ENCODE measurements at places on chromosomes 5 and 9. TPM values are rescaled to one million over a fixed set of nuclear protein-coding genes. Genes with fewer than 3 reads are reported as not detected.

DNA sequence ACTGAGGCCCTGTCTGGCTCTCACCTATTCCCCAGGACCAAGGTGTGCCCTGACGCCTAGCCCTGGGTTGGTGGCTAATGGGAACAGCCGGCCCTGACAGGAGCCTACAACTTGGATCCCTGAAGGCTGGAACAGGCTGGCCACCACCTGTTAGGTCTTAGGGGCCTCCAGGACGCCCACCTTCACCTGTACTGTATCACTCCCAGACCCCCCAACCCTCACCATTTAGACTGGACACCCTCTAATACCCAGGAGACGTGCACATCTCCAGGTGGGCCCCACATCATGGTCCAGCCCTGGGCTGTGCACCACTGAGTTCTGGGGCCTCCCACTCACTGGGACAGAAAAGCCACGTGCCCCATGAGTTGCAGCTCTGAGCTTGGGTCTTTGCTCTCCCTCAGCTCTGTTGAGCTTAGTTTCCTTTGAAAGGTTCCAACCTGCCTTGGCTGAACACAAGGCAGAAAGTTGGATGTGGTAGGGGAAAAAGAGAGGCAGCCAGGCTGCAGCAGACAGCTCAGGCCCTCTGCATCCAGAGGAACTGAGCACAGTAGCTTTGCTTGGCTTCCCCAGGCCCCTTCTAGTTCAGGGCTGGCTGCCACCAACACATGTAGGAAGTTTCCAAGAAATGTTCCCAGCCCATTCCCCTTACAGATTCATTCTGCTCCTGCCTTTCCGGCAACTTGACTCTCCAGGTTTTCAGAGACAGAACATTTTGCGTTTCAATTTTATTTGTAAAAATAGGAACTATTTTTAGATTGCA is 116.8 kb upstream of the TBC1D2 start:
- ATAC-seq, result no peak

DNA sequence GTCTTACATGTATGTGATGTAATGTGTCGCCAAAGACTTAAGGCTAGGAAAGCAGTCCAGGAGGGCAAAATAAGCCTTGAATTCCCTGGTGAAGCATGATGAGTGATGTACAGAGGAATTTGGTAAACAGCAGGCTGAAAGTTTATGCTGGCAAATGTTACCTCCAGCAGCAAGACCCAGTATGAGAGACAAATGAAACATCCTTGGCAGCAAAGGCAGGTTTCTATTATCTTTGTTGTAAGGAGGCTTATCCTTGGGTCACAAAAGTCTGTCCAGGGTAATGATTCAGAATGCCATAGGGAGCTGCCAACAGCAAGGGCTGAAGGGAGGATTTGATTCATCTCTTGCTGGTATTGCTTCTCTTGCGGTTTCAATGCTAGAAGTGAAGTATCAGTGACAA is 75.9 kb upstream of the HTR4 start:
- no peak for ATAC-seq

- ATAC-seq, result no peak
Observed at GRCh38 chr5:1546556-1546955, 22.8 kb upstream of the LPCAT1 start.

DNA sequence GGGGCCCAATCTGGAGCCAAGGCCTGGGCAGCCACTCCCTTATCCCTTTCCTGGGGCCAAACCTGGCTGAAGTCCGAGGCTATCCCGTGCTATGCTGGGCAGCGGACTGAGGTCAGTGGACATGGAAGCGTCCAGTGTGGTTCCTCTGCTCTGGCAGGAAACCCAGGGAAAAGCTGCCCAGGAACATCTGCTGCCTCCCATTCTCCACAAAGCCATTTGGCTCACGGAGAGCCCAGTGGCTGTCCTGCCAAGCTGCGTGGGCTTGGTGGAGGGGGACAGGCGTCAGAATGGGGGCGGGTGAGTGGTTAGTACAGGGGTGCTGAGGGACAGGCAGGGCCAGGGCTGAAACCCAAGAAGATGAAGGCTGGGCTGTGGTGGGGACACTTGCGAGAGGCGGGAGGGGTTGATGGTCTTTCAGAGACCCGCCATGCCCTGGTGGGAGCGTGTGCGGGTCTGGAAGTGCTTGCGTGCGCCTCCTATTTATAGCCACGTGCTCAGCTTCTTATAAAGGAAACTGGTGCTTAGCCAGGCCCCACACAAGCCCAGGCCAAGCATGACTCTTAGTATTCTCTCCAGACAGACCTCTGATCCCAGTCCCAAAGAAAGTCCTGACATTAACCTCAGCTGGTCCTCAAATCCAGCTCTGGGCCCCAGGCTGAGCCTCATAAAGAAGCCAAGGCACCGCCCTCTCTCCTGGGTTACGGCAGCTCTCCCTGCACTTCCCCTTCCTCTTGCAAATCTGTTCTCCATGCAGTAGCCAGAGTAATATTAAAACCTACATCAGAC is 9.4 kb upstream of the SLC6A7 start:
- no peak for ATAC-seq

- ATAC-seq, result peak; percentile 50
Observed at GRCh38 chr5:17317473-17317872, 100.0 kb downstream of the BASP1 start.

- no peak for ATAC-seq
Observed at GRCh38 chr9:18331310-18331684, 142.7 kb upstream of the ADAMTSL1 start.

DNA sequence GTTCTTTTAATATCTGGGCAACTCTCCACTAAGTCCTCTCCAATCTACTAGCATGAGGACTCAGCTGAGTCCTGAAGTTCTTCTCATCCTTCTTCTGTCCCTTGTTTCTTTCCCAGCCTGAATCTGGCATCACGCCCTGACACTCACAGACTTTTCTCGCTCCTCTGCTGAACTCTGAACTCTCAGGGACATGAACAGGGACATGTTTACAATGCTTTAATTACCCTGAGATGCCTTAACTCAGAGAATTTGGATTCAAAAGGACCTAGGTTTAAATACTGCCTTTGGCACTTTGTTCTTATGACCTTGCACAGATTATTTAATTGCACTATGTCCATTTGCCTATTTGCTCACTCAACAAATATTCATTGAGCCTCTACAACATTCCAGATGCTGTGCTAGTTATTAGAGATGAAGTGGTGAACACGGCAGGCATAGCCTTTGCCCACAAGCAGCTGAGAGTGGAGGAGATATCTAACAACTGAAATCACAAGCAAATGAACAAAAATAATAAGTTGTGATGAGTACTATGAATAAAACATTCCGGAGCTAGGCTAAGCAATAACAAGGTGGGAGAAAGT is 106.0 kb downstream of the ADRB2 start:
- no peak for ATAC-seq

- peak; percentile 83 for ATAC-seq
Observed at GRCh38 chr9:33452828-33453271, 5.5 kb upstream of the AQP3 start.

- ATAC-seq, result no peak
Observed at GRCh38 chr5:143938230-143938629, 126.3 kb downstream of the HMHB1 start.

GRCh38 chr9:128259156-128259555 is 16.7 kb downstream of the GOLGA2 start:
- ATAC-seq, result no peak

DNA sequence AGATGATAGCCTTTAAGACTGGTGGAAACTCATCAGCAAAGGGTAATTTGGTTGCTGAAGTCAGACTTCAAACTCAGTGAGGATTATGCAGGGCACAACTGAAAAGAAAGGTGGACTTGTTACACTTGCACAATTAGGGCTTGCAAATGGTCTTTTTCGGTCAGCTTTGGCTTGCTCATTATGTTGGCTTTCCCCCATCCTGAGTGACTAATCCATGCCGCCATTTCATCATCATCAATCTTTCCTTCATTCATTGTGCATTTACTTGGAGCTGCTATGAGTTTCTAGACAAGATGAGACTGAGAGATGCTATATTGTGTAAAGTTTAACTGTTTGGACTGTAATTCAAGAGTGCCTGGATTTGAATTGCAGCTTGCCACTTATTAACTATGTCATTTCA is 134.8 kb upstream of the PPP1R2B start:
- ATAC-seq, result no peak

- peak; percentile 61 for ATAC-seq
Observed at GRCh38 chr9:113620377-113621161, 157.0 kb downstream of the RGS3 start.

DNA sequence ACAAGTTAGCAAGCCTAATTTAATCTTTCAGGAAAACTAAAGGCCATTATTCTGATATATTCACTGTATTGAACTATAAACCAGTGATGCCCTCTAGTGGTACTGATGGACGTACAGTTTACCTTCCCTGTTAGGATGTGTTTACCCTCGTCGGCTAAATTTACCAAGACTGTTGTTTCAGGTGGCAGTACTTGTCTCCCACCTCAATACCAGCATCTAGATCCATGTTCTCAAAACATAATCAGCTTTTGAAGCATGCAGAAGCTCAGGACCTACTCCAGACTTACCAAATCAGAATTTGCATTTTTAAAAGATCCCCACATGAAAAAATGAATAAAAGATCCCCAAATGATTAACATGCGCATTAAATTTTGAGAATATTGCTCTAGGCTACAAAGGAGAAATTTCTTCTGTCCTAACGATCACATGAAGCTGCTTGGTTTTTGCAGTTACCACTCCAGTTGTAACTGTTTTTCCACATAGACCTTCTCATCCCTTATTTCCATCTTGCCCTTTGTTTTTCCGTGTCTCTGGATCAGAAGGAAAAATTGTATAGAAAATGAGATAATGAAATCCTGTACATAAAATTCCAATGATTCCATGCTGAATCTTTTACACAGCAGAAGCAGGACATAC is 3.2 kb upstream of the BAAT start:
- ATAC-seq, result no peak

DNA sequence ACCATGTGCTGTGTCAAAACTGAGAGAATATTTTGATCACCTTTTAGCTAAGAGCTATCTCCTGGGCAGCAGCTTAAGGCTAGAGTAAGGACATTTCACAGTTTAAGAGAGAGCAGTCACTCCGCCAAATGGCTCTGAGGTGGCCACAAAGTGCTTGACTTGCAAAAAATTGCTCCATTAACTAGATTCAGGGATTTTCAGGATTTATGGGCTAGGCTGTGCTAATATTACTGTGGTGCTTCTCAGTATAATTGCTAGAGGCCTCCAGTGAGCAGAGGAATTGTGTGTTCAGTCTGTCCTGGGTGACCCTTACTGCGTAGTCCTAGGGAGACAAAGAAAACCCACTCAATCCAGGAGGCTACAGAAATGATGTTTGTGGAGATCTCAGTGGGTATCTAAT is 65.2 kb downstream of the PALM2AKAP2 start:
- ATAC-seq, result peak; percentile 30

GRCh38 chr5:180652771-180653170 is 3.4 kb upstream of the FLT4 start:
- ATAC-seq, result no peak

GRCh38 chr5:135092476-135092875 is 58.4 kb upstream of the PITX1 start:
- ATAC-seq, result no peak

GRCh38 chr9:87644659-87645058 is 81.3 kb upstream of the CTSL start:
- ATAC-seq, result peak; percentile 19

- ATAC-seq, result no peak
Observed at GRCh38 chr9:13100914-13101572, 178.4 kb downstream of the MPDZ start.

FBXW2 gene
- 15.2 TPM for total RNA-seq

ALDH1A1 gene
- not detected for total RNA-seq

MCC gene
- 19.7 TPM for total RNA-seq

MEGF10 gene
- 39.9 TPM for total RNA-seq

C9orf50 gene
- 0.27 TPM for total RNA-seq

BARHL1 gene
- total RNA-seq, result 0.17 TPM

IL33 gene
- not detected for total RNA-seq
